ENCODE measurements at places on chromosomes 11 and 22.

DNA sequence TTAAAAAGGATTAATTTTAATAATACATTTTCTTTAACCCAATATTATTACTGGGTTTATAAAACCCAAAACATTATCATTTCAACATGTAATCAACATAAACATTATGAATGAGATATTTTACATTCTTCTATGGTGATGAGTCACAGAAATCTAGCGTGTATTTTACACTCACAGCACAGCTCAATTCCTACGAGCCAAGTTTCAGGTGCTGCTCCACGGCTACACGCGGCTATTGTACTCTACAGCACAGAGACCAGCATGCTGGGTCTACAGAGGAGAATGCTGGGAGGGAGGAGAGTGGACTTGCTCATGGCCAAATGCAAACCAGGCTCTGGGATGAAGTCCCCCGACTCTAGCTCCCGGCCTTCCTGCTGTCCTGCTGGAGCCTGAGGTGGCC, 72.0 kb upstream of the LMO1 start:
- DNase-seq = no peak

DNA sequence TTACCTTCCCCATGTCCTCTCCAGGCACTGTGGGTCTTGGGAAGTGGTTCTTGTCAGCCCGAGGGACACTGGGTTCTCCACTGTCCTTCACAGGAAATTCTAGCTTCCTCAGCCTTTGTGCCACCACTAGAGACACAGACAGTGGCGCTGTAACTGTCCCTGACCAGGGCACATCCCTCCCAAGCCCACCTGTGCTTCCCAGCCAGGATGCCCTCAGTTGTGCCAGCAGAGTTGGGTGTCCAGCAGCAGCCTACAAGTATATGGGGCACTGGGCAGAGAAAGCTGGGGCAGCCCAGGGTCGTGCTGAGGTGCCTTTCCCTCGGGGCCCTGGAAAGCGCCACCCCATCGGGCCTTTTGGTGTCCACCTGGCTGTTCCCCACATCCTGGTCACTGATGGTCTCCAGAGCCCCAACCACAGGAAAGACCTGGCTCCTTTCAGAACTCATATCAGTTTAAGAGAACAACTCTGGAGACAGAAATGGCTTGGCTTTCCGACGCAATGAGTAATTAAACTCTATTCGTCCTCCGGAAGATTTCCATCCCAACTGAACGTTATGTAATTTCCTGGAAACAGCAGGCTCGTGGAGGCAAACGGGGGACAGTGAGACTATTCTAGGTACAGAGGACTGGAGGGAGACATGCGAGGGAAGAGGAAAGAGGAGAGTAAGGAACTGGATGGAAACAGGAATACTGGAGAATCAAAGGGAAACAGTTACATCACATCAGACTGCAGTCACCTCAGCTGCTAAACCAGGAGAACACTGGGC, 28.6 kb downstream of the PPP2R1B start:
- no peak for DNase-seq

GRCh38 chr11:134529212-134530096, 117.4 kb upstream of the B3GAT1 start:
- DNase-seq = no peak

DNA sequence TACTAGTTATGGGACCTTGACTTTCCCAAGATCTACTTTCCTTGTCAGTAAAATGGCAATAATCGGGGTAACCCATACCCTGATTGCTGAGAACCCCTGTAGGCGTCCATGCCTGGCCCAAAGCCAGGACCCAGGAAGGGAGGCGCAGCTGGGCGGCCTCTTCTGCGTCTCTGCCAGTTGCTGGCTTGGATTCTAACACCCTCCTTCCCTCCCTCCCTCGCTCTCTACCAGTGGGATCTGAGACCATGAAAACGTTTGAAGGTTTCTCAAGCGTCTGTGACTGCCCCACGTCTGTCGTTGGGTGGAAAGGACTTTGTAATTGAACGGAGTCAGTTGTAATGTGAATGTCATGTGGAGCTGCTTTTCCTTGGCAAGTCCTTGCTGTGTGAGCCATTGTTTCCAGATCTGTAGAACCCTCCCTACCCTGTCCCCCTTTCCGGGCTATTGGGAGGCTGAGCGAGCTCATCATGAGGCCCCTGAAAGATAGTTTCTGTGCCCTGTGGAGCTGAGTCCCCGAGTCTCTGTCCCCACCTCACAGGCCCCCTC, 47.8 kb downstream of the PARVB start:
- DNase-seq = no peak
